Activated naive CD4-positive, alpha-beta T cell treated with anti-CD3 and anti-CD28 coated beads for 36 hours (primary cell): ENCODE measurements at places on chromosomes 13 and 19.

DNA sequence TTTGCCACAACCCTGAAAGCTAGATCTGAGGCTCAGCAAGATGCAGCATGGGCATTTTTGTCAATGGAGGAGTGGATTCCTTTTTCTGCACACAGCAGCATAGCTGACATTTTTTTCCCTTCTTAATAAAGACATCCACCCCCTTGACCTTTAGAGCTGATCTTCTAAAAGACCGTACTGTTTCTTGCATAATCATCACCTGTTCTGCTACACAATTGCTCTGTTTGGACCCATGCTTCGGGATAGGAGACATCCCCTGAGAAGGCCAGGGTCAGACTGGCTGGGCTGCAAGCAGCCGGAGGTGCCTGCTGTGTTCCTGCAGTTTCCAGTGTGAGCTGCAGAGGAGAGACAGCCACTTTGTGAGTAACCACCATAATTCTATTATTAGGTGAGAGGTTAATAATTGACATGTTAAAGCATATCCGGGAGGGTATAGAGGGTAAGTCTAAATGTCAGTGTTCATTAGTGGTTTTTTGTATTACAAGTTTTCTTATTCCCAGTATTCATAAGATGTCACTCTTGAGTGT lies 108.5 kb upstream of the C1QTNF9B start:
- DNase-seq = no peak

DNA sequence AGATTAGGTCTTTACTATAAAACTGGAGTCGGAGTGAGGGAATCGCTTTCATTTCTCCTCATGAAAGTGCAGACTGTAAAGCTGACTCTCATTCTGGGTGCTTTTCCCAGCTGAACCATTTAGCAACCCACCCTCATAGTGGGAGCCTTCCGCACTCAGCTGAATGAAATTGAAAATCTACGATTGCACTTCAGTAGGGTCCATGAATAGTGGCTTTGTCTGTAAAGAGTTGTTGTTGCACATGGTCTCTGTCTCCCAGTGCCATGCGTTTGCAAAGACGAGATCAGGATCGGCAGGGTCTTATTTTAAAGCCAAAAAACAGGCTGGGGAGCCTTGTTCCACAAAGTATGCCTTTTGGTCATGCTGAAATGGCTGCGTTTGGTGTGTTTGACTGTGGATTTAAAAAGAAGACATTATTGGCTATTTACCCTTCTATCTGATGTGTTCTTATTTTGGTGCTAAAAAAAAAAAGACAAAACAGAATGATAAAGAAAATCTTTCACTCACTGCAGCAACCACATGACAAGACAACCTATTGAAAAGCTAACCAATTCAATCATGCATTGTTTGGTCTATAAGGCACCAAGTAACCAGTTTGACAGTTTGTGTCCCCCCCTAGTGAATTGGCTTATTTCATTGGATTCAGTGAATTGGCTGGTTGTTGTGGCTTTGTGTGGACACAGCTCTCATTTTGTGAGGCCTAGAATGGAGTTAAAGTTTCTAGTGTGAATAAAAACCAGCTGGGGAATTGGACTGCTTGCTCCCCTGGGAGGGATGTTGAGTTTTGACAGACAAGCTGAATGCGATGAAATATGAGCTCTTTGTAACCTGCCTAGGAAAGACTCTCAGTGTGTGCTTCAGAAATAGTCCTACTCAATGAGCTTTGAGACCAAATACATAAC lies 65.6 kb downstream of the ARHGAP35 start:
- no peak for DNase-seq

DNA sequence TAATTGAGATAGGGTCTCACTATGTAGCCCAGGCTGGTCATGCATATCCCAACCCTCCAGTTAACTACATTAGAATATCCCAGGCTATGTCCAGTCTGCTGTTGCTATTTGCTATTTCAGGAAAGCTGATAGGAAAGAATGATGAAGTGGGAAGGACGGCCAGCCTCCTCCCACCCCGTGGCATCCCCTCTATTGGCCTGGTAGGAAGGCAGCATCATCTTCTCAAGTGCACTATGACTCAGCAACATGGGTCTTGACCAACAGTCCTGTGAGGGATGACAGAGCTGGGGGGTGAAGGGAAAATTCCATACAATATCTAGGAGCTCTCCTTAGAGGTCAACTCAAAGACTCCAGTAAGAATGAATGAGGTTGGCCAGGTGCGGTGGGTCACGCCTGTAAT lies 48.0 kb upstream of the ABCC4 start:
- no peak for DNase-seq

DNA sequence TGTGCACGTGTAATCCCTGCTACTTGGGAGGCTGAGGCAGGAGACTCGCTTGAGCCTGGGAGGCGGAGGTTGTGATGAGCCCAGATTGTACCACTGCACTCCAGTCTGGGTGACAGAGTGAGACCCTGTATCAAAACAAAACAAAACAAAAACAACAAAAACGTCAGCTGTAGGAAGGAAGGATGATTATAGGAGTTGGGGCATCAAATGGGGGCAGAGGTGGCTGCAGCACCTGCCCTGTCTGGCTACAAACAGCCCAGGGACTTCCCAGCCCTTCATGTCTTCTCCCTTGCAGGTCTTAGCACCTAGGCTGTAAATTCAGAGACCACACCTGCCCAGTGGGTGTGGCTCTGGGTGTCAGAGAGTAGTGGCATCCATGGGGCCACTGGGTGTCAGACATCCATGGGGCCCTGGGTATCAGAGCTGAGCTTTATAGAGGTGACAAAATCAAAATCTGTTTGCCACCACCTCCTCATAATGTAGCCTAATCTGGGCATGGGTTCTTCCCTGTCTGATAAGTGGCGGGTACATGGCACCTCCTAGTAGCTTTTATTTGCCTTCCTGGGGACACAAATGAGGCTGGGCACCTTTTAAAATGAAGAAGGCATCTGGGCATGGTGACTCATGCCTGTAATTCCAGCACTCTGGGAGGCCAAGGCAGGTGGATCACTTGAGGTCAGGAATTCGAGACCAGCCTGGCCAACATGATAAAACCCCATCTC lies 4.7 kb upstream of the B3GNT3 start:
- DNase-seq = no peak

DNA sequence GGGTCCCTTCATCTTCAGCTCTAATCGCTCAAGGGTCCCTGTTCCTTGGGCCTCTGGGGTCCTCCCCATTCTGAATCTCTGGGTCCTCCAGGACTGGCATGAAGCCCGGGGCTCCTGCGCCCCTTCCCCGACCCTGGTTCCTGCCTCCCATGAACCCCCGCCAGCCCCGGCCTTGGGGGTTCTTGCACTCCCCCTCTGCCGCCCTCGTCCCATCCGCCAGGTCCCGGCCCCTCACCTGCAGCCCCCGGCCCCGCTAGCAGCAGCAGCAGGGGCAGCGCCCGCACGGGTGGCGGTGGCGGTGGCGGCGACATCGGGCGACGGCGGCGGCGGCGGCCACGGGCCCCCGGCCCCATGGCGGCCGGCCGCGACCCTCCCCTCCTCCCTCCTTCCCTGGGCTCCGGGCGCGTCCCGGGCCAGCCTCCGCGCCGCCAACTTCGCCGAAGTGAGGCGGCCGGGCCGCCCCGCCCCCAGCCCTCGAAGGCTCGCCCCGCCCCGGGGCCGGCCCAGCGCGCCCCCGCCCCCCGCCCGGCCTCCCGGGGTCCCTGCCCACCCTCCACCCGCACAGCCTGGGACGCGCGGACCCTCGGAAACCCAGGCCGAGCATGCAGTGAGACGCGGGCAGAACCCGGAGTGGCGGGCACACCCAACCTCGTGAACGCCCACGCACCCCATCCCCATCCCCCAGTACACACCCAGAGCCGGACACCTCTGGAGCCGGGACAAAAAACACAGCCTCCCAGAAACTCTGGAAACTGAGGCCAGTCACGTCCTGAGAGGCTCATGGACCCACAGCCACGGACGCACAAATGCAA lies at the start of gene NOTCH3:
Gene NOTCH3, minus strand, starts transcription at position 443 of the 812 bp plus-strand sequence. Its CDS starts 90 bp downstream, at position 353.
- DNase-seq = no peak

DNA sequence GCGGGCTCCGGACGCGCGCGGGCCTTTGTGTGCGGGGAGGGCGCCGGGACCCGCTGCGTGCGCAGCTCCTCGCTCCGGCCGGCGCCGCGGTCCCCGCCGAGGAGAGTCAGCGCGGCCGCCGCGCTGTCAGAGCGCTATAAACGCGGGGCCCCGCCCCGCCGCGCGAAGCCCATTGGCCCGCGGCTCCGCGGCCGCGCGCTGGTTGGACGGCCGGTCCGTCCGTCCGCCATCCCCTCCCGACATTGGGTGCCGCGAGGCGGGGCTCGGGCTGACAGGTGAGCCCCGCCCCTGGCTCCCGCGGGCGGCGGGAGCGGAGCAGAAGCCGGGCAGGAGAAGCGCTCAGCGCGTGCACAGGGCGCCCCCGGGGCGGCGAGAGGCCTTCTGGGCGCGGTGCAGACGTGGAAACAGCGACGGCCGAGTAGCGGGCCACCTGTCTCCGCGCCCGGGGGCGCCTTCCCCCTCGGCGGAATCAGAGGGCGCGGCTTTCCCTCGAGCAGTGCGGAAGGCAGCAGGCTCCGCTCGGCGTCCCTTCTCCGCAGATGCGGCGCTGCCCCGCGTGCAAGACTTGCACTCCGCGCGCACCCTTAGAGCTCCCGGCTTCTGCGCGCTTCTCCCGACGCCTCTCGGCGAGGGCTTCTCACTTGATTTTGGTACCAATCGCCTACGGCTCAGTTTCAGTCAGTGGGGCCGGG lies at the start of gene EFNB2:
Gene EFNB2, minus strand, starts transcription at position 111 of the 692 bp plus-strand sequence. CDS start 698 bp downstream, outside the sequence.
- DNase-seq = peak; percentile 85

GRCh38 chr13:37944869-37945442 lies 75.4 kb upstream of the TRPC4 start:
- no peak for DNase-seq

GRCh38 chr13:32141462-32141861 lies 109.9 kb downstream of the FRY start:
- no peak for DNase-seq

GRCh38 chr13:66618702-66619101 lies 611.4 kb downstream of the PCDH9 start:
- no peak for DNase-seq

DNA sequence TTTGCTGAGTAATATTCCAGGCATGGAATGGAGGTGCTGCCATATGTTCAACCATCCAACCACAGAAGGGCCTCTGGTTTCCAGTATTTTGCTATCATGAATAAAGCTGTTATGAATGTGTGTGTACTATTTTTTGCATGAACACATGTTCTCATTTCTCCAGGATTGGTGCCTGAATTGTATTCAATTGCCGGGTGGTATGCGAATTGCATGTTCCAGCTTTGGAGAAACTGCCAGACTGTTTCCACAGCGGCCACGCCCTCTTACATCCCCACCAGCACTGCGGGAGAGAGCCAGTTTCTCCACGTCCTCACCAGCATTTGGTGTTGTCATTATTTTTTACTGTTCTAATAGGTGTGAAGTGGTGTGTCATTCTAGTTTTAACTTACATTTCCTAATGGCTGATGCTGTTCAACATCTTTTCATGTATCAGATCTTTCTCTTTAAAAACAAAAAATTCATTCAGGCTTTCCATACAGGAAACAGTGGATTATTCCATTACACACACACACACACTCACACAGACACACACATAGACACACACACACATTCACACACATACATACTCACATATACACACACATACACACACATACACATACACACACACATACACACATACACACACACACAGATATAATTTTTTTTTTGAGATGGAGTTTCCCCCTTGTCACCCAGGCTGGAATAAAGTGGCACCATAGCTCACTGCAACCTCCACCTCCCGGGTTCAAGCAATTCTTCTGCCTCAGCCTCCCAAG lies 154.1 kb downstream of the PTPRS start:
- no peak for DNase-seq

DNA sequence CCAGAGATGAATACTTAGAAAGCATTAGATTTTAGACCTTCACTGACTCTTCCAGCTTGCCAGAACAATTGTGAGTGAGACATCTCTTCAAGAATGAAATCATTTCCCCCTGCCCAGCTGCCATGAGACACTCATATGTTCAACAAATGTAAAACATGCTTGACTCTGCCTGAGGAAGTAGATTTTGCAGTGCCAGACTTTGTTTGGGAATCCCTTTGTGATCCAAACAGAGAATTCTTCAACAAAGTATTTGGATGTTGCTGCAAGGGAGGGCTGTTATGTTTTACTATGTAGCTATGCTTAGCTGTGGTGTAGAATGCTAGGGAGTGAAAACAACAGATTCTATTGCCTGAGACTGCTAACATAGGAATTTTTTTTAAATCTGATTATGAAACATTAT lies 416.4 kb downstream of the DCT start:
- DNase-seq = no peak

DNA sequence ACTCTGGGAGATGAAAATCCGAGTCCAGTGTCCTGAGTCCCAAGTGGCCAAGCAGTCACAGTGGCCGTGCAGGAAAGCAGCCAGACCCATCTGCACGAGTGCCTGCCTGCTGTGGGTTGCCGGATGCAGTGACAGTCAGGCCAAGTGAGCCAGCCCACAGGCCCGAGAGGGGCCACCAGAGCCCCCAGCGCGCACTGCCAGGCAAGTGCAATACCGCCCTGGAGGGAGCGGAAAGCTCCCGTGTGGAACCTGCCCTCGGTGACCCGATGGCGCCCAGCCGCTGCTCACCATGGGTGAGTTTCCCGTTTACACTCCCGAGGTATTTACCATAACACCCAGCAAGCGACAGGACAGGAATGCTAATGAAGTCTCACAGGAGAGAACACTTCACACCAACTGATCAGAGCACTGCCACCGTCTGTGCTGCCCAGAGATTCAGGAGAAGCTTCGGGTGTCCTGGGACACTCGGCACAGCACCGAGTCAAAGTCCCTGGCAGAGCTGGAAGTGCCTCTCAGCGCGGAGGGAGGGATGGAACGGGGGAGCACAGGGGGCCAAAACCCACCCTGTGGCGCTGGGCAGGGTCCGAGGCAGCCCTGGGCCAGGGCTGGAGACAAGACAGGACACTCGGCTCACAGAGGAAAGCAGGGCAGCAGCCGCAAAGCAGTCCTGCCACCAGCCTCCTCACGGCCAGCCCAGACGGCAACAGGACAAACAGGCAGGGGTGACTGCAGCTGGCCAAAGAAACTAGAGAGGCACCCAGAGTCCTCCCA lies 21.3 kb upstream of the TINCR start:
- no peak for DNase-seq

- DNase-seq = no peak
Measured at GRCh38 chr13:52449331-52450011, 963 bp downstream of the VPS36 start.

GRCh38 chr19:17475541-17476115 lies 5.3 kb downstream of the SLC27A1 start:
- no peak for DNase-seq
